ENCODE measurements at places on chromosomes 5 and 9.

DNA sequence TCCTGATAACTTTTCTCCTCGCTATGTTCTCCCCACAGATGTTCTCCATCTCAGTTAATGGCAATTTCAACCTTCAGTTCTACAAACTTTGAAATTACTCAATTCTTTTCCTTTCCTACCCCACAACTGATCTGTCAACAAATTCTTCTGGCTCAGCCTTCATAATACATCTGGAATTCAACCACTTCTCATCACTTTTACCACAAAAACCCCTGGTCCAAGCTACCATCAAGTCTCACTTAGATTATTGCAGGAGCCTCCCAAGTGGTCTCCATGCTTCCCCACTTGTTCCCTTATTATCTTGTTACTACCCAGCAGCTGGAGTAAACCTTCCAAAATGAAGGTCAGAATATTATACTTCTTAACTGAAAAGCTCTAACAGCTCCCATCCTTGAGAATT is 110.1 kb downstream of the FBN2 start:
- DNase-seq = no peak

DNA sequence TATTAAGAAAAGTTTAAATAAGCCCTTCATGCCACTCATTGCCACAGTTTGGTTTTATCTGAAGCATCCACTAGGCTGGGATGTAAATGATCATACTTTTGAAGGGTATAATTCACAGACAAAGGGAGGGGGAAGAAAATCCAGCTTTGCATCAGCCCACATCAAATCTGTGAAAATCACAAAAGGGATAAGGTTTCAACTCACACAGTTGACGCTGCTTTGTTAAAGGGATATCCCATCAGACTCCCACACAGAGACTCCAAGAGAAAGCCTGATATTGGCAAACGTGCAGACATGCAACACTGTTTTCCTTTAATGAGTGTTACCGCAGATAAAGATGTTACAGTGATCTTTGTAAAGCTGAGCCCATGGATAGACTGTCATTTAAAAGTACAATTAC is 602.9 kb downstream of the TLE1 start:
- no peak for DNase-seq

DNA sequence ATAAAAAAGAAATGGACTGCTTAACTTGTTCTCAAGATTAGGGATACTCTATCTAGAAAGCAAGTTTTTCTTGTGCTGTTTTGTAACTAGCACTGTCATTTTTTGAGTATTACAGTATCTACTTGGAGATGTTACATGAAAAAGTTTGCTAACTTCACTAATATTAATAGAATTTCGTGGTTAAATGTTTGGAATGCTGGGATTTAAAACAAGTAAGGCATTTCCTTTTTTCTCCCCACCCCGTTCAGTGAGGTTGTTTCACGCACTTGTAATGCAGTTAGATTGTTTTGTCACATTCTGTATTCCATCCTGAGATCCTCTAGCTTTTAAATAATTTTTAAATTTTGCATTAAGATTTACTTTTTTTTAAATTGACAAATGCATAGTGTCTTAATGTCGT is 20.0 kb upstream of the TEK start:
- DNase-seq = peak; percentile 64

GRCh38 chr5:8366266-8366665 is 497.3 kb downstream of the MTRR start:
- DNase-seq = no peak

DNA sequence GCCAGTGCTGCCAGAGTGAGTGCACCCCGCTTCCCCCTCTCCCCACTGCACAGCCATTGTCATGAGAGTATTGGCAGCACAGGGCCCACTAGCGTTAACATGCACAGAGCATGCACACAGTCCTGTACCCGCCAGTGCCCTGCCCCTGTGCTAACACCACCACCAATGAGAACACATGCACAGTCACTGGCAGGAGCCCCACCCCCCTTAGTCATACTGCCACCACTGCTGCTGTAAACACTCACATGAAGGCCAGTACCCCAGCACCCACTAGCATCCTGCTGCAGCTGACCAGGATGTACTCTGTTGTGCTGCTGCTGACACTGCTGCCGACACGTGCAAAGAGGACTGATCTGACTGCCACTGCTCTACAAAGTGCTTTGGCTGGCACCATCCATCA is 19.5 kb upstream of the RANBP6 start:
- peak; percentile 16 for DNase-seq

DNA sequence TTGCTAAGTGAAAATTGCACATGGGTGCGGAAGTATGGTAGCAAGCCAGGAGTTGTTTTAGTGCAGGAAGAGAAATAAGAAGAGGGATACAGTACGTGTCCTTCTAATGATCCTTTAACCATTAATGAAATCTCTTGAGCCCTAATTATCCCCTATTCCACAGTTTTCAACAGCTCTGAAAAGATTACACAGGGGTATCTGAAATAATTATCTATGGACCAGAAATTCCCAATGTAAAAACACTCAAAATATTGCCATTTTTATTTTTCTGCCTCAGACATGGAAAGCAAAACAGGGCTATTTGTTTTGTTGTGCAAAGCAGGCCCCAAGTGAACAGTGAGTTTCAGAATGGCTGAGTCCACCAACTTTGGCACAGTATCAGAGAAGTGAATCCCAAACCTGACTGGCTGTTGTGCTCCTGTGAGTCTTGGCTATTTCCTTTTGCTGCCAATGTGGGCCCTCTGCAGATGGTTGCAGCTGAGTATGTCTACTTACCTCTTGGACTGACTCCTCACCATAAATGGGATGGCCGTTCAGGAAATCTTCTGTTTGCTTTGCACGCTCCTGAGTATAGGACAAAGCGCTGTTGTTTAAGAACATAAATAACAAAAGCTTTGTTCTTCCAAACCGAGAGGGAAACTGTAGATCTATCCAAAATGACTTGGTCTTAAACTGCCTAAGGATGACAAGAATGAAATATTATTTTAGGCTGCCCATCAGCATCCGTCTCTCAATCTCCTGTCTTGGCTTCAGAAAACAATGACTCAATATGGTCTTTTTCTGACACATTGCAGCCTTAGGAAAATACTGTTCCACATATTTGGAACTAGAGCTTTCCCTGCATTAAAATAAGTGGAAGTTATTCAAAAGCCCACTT is 204.1 kb downstream of the DEPDC1B start:
- DNase-seq = no peak

DNA sequence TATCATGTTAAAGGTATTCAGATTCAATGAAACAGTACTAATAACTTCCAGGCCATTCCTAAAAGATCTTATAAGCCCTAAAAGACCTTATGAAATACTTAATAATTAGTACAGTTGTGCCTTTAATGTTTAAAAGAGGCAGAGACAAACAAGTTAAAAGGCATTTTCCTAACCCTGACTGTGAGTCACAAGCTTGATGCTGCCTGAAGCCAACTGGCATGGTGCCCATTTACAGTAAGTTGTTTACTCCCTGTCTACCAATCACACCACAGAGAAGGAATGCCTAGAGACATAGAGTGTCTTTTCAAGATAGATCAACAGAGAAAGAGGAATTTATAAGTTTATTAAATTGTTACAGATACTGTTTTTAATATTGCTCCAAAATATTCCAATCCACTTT is 47.8 kb downstream of the NR3C1 start:
- DNase-seq = peak; percentile 76

DNA sequence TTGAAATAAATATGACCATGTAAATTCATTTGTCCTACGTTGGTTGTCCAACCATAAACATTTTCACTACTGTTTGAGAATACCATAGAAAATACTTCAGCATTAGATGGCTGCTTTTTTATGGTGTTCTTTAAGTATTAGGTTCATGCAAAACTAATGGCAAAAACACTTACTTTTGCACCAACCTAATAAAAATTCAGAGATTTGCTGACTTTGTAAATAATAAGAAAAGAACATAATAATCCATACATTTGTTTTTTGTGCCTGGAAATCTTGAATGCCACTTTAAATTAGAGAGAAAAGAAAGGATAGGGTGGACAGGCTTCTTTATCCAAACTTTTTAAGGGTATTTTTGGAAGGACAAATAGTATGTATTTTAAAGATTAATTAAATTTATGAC is 719.7 kb upstream of the TYRP1 start:
- DNase-seq = no peak

DNA sequence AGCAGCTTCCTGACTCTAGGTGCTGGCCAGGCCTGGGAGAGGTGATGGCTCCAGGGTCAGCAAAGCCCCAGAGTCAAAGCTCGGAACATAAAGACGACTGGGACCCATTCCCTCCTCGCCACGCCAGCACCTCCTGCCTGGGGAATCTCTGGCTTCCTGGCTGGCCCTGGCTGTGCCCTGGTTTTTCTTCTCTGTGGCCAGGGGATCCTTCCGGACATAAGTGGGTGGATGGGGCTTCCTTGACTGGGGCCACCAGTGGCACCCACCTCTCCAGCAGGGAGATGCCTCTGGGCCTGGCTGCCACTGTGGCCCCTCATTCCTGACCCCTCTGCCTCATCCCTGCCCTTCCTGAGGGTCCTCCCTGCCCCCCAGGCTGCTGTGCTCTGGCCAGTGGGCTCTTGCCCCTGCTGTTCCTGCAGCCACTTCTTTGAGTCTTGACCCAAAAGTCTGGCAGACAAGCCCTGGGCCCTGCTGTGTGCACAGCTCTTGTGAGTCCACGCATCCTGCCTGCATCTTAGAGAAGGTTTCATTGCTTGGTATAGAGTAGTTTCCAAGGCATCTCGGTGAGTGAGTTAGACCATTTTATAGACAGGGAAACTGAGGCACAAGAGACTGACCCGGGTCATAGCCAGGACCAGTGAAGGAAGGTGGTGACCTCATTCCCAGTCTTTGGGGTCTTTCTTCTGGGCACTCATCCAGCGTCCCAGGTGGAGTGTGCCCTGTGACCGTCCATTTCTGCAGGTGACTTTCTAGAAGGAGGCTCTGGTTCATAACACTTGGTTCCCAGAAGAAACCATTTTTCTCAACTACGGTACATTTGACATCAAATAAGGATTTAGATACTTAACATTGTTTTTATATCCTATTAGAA is 17.3 kb upstream of the LPCAT1 start:
- DNase-seq = no peak

DNA sequence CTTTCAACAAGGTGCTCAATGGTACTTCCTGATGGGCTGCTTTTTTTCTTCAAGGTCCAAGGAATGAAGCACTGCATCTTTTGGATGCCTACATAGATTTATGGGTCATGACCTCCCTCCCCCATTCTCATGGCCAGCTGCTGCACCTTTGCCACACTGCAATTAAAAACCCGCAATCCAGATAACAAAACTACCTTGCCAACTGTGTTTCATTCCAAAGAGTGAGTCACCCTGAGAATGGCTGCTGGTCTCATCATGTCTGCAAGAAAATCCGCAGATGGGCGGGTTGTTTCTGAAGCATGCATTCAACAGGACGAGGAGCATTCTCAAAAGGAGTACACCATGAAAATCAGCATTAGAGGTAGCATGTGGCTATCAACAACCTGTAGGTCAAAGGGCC is 139.8 kb downstream of the ELAVL2 start:
- no peak for DNase-seq

DNA sequence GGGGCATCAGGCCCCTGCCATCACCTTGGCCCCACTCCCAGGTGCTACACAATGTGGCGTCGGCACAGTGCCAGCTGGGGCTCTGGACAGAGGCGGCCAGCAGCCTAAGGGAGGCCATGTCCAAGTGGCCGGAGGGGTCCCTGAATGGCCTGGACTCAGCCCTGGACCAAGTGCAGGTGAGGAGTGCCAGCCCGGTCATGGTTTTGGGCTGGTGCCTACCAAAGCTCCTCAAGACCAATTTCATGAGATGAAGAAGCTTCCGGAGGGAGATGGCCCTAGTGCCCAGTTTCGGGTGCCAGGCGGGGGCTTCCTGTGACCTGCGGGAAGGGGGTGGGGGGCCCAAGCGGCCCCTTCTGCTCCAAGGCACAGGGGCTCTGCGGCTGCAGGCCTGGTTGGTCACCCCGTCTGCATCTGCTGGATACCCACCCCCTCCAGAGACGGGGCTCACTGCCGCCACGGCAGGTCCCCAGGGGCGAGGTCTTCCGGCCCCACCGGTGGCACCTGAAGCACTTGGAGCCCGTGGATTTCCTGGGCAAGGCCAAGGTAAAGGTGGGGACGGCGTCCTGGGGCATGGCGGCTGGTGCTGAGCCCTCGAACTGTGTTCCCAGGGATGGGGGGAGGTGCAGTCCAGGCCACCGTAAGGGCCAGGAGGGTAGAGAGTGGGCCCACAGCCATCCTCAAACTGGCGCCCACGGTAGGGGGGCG is 5.8 kb downstream of the NOXA1 start:
- DNase-seq = no peak

DNA sequence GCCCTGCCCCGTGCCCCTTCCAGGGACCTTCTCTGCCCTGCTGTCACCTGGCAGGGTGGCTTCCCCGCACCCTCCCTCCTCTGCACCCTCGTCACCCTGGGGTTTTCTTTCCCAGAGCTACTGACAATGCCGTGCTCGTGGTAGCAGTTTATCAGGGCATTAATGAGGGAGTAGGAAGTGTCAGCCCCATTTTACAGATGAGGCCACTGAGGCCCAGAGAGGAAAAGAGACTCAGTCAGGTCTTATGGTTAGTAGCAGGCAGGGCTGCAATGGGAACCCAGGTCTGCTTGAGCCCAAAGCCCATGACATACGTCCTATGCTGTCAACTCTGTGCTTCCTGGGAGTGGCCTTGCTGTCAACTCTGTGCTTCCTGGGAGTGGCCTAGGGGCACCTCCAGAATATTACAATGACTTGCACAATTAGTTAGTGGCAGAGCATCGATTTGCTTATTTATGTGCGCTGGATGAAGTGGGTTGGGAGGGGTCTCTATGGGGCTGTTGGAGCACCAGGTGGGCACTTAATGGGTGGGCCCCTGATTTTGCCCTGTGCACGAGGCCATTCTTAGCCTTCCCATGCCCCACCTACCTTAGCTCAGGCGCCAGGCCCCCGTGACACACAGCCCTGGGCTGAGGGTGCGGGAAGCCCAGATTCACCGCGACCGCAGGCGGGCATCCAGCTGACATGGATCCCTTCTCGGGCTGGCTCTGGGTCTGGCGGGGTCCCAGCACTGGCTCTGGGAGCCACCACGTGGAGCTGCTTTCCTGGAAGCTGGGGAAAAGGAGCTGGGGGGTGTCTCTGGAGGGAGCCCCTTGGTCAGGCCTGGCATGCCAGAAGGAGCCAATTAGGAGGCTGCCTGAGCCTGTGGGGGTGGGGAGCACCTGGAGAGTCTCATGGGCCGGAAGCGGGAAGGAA is 82.0 kb upstream of the ORM1 start:
- DNase-seq = no peak

DNA sequence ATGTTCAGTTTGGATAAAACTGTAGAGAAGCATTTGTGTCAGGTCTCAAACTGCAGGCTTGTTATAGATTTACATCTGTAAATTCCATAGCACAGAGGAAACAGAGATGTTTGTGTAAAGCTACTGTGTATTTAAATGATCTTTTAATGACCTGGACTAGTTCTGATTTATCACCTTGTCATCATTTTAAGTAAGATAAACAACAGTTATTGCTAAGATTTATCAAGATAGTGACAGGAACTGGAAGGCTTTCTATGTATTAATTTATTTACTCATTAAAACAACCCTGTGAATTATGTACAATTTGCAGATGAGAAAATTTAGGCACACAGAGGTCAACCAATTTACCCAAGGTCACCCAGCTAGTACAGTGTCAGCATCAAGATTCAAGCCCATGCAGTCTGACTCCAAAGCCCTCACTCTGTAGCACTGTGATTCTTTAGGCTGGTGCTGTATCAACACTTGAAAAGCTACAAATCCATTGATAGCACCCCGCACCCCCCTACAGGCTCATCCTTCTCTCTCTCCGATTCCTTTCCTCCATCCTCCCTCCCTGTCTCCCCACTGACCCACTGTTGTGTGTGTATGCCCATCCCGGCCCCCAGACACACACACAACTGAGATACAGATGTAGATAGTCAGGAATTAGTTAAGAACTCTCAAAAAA is 184.5 kb downstream of the FBN2 start:
- DNase-seq = no peak
